KBM-7 (cell line): ENCODE measurements at places on chromosomes 6 and 20.

DNA sequence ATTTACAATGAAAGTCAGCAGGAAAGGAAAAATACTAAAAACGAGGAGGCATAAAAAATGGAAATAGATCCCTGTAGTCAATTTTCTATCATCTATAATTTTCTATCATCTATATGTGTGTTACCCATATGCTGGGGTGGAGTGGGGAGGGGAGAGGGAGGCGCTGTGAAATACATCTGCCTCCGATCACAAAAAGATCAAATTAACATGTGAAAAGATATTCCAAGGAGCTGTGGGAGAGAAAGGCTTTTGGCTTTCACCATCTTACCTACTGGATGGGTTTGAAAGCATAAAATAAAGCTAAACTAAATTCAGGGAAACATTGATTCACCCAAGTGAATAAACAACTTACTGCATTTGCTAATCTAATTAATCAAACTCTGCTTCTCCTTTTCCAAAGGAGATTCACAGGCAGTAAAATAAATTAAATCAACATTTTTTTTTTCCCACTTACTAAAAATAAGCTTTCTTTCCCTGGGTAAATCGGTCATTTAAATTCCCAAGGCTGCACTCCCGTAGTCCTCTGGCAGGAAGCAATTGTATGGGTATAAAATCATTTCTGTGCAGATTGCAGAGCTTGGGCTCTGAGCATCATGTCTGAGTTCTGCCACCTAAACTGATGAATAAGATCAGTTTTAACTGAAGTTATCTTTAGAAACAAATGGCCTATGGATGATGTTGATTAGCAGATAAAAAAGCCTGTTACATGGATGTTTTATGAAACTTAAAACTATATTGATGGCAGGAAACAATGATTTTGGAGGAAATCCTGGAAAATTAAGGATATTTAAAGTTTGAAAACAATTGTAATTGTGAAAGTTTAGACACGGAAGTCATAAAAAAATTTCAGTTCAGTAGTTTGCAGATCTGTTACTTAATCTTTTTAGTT is 147.9 kb downstream of the SOX4 start:
- DNase-seq: no peak

DNA sequence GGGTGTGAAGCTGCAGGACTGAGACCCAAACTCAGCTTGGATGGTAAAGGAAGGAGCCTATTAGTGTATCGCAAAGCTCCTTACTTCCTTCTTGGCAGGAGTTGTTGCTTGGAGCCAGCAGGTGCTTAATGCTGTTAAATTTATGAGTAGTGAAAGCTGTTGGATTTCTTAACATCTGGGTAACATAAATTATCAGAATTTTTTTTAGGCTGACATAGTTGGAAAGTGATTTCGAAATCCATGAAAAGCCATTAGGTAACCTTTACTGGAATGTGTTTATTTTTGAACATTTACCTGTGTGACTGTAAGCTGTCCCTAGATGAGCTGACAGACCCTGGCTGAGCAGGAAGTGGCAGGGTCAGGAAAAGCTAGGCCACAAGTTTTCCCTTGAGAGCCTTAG is 470.4 kb upstream of the SLC35B3 start:
- no peak for DNase-seq

DNA sequence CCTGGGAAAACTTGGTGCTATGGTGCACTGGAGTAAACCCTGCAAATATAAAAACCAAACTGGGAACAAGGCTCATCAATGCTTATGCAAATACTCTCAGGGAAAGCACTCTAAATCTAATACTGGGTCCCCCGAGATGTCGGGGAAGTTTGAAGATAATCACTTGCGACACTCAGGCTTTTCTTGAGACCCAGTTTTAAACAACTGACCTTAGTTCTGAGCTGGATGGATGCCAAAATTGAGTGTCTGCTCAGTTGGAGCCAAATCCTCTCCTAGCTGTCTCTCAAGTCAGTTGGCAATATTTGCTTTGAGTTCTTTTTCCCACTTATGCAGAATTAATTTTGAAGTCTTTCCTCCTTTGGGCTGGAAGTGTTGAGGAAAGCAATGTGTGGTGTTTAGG is 75.5 kb upstream of the CD2AP start:
- no peak for DNase-seq

DNA sequence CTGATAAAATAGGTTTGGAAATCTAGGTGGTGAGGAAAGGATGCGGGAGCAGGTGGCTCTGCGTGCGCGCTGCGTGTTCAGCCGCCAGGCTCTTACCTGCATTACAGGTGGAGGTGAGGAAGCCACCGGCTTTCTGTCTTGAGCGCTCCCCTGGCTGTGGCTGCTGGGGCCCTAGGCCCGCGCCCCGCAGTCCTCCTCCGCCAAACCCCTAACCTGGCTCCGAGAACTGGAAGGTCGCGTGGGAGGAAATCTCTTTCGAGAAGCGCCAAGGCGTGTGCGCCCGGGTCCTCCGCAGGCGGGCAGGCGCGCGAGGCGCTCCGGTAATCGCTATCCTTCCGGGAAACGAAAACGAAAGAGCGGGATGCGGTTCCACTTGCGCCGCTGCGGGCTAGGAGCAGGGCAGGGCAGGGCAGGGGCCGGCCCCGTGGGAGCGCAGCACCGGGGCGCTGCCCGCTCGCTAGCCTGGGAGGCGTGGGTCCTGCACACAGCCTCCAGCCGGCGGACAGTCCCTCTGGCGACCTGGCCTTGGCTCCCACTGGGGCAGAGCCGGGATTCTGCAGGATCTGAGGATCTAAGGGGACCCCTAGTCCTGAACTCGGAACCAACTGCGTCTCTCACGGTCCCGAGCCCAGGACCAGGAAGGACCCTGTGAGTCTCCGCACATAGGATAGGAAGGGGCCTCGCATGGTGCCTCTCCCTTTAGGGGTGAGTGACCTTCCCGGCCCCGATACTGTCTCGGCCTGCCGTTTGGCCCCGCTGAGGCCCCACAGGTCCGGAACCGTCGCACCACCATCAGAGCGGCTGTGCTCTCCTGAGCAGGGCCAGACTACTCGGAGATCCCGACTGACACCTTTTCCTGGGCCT is at the start of gene ETV7:
ETV7 (minus strand) TSS at position 230 of the 864 bp plus-strand sequence; CDS start at position 102, 128 bp downstream.
- DNase-seq: peak; percentile 10

DNA sequence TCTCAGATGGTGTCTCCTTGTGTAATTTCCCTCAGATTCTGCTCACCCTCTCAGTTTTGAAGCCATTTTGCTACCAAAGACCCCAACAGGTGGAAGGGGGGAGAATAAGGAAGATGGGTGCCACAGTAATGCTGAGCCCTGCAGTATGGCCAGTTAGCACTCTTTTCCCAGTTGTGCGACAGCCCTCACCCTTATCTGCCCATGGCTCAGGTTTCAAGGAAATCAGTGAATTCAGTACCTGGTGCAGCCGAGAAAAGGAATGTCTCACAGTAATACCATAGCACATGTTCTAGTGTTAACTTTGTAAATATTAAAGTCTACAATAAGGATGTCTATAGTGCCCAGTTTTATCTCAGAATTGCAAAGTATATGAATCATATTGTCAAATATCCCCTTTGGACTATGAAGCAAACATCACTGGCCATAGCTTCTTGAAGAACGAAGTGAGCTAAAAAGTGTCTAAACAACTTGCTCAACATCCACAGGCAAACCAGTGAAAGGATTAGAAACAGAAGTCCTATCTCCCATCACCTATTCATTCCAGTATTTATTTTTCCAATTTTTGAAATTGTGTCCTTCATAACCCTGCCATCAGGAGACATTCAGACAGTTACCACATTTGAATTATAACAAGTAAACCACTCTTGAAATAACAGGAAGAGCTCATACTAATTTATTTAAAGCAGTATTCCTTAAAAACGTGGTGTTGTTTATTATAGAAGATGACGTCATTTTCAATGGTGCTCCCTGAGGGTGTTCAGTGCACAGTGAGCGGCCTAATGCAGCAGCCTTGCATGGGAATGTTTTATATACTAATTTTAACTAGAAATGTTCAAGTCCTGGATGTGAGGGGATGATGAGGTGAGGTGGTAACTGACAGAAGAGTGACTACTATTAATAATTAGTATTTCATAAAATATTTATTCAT is 366.2 kb downstream of the TFAP2A start:
- no peak for DNase-seq

DNA sequence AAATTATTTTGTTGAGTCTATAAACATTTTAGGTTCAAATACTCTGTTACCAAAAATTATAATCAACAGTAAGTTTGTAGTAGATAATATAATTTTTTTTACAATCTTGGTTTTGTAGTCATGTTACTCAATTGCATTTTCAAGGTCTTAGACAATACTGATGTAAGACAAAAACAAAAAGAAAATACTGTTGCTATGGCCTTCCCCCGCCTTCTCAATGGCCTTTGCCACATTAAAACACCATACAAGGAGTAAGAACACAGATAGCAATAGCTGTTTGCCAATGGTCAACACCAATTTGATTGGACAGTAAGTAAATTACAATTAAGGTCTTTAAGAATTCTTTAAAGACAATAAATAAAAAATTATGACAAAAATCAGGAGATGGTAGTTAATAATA is 450.2 kb downstream of the CDC5L start:
- no peak for DNase-seq

GRCh38 chr6:43770372-43771209 is 580 bp downstream of the VEGFA start:
- DNase-seq: peak; percentile 45

DNA sequence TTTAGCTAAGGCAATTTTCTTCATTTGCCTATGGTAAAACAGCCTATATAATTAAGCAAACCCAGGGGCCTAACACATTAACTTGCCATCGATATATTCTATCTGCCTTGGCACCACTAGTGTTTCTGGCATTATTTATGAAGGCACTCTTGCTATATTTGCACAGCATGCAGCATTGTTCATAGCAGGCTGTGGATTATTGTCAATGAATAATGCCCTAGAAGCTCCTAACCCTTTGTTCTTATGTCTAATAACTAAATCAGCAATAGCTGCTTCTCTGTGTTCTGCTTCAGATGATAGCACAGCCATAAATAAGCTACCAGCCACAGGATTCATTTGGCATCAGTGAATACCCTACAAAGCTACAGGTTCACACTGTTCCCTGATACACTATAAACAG is 254.8 kb upstream of the STXBP5 start:
- no peak for DNase-seq

DNA sequence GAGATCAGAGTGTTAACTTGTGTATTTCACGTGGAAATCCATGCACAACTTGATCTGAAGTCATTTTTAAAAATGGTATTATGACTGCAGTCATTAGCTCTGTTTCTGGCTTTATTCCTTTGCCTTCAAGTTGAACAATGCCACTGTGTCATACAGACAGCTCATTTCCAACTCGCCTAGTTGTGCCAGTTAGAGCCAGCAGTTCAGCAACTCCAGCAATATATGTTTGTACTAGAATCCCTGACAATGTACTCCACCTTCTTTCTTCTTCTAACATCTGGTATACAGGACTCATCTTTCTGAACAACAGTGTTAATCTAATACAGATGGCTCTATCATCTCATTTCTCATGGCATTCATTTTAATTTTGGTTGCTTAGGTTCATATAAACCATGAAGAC is 418.3 kb upstream of the POU3F2 start:
- DNase-seq: no peak

GRCh38 chr6:52725143-52725534 is 38.1 kb downstream of the GSTA2 start:
- no peak for DNase-seq

- no peak for DNase-seq
Measured at GRCh38 chr20:46797206-46797605, 87.8 kb downstream of the SLC2A10 start.

GRCh38 chr6:3382326-3383279 is 74.2 kb downstream of the SLC22A23 start:
- no peak for DNase-seq

DNA sequence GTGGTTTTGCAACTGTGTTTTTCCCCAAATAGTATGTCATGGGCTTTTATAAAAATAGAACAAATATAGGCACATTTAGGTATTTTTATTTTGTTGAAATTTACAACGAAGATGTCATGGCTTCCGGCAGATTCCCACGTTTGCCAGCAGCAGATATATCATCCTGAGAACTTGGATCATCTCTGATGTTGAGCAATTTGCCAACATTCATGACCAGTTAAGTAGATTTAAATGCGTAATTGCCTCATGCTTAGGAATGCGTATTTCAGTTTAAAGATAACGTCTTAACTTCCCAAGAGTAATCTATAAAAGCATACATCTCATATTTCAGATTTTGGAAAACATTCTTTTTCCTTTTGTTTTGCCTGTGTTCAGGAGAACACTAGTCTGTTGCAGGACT is 457.8 kb downstream of the QKI start:
- no peak for DNase-seq

DNA sequence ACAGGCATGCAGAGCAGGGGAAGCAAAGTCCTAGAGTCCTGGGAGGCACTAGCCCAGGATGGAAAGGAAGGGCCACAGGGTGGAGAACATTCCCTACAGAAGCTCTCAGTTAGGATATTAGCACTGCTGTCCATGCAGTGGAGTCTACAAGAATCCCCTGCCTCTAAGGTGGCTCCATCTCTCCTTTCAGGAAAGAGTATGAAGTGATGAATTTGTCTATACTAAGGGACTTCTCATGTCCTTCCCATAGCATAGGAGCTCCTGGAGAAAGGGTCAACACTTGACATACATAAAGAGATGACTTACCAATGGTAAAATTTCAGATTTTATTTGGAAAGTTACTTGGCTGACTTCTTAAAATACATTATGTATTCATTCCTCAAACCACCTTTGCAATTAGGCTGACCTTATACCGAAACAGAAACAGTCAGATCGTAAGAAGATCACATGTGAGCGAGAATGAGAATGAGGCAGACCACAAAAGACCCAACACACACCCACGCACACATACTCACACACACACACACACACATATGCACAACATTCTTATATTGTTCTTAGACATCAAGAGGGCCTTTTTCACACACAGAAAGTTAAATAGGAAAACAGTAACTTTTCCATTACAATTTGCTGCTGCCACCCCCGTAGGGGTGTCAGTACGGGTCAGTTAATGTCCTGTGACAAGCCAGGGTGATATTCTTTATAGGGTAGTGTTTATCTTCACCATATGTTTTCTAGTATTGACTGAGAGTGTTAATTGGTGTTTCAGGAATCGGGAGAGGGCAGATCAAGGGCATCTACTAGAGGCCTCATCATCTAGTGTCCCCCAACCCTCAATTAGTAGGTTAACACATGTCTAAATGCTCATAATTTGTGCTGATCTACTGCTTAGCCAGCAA is 159.4 kb downstream of the FAXC start:
- DNase-seq: no peak

- no peak for DNase-seq
Measured at GRCh38 chr6:125009578-125009977, 47.3 kb downstream of the RNF217 start.

DNA sequence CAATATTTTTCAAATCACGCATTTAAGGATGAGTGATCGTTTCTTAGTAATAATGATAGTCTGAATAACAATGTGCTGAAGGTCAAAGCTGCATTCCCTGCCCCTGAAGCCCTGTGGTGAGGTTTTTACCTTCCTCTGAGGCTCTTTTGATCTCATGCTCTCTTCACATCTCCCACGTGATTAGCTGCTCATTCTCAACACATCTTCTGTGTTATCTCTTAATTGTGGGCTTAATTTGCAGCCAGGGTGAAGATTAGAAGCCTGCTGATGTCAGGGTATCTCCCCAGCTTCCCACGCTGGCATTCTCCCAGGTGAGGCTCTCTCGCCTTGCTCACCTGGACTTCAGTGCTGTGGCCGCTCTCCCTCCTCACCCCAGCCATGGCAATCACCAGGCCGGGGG is 109.7 kb upstream of the FOXQ1 start:
- DNase-seq: no peak
